WTC11 (cell line): ENCODE measurements at places on chromosomes 11 and 22.

GRCh38 chr22:35064664-35065063 lies 1.3 kb upstream of the ISX start:
- no peak for DNase-seq
- H3K4me3 ChIP-seq: no peak overlapping the region
- H3K27ac ChIP-seq: no peak overlapping the region

DNA sequence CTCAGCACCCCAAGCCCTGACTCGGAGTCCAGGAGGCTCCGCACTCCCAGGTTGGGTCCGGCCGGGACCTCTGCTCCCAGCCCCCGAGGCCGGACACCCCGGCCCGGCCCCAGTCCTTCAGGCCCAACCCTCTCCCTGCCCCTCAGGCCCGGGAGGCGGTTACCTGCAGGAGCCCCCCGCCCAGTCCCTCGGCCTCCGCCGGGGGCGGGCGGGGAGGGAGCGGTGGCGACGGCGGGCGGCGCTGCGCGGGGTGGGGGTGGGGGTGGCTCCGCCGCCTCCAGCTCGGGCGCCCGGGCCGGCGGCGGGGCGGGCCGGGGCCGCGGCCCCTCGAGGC lies 310 bp downstream of the TCF20 start:
- no peak overlapping the region for H3K27ac ChIP-seq
- peak overlapping the region; percentile 70 for H3K4me3 ChIP-seq
- DNase-seq: peak; percentile 60
- H3K36me3 ChIP-seq: peaks cover 2% of the 10 kb centered on the region; the same call in 1 of the 2 replicates
- peaks cover 16% of the 10 kb centered on the region for H3K27me3 ChIP-seq

GRCh38 chr11:134170919-134171281 lies 52.9 kb downstream of the NCAPD3 start:
- H3K4me3 ChIP-seq: no peak overlapping the region
- no peak overlapping the region for H3K27ac ChIP-seq
- peaks cover 94% of the 10 kb centered on the region for H3K36me3 ChIP-seq
- DNase-seq: no peak

GRCh38 chr11:10653261-10653660 lies 40.3 kb downstream of the IRAG1 start:
- no peaks in the 10 kb centered on the region for H3K27me3 ChIP-seq
- no peaks in the 10 kb centered on the region for H3K4me1 ChIP-seq
- H3K4me3 ChIP-seq: no peak overlapping the region
- H3K27ac ChIP-seq: no peak overlapping the region
- no peaks in the 10 kb centered on the region for H3K36me3 ChIP-seq

- H3K27ac ChIP-seq: no peak overlapping the region
- peaks cover 8% of the 10 kb centered on the region for H3K27me3 ChIP-seq
- peaks cover 35% of the 10 kb centered on the region for H3K4me1 ChIP-seq
- no peaks in the 10 kb centered on the region for H3K36me3 ChIP-seq
- no peak for DNase-seq
Measured at GRCh38 chr11:134226806-134227325, 2.4 kb downstream of the VPS26B start.

- peak overlapping the region; percentile 99 for H3K4me3 ChIP-seq
- H3K36me3 ChIP-seq: peaks cover 9% of the 10 kb centered on the region
- H3K27ac ChIP-seq: peak overlapping the region; percentile 100
- peak; percentile 61 for DNase-seq
Measured at GRCh38 chr22:40855979-40856512, 393 bp downstream of the ST13 start.

GRCh38 chr11:126139111-126140091 lies 72.0 kb downstream of the RPUSD4 start:
- H3K4me1 ChIP-seq: peaks cover 39% of the 10 kb centered on the region
- DNase-seq: no peak
- H3K4me3 ChIP-seq: peak overlapping the region; percentile 1; the same call in 1 of the 2 replicates
- peak overlapping the region; percentile 13; the same call in 1 of the 2 replicates for H3K27ac ChIP-seq
- H3K27me3 ChIP-seq: no peaks in the 10 kb centered on the region

DNA sequence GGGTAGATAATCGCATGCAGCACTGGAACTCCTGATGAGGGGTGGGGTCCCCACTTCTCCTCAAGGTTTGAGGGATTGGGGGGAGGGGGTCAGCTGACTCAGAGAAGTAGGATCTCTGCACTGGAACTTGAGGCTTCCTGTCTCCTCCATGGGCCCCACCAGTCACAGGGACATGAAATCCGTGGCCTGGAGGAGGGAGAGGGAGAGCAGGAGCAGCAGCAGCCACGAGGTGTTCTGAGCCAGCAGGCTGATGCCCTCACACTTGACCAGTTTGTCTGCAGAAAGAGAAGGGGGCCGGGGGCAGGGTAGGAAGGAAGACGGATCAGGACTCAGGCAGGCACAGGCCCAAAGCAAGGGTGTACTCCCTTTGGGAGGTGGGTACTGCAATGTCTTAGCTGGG lies 3.7 kb downstream of the THY1 start:
- peak overlapping the region; percentile 96; the same call in 1 of the 2 replicates for H3K4me3 ChIP-seq
- peak overlapping the region; percentile 97 for H3K27ac ChIP-seq
- H3K27me3 ChIP-seq: peaks cover 3% of the 10 kb centered on the region; the same call in 1 of the 2 replicates
- H3K4me1 ChIP-seq: peaks cover 66% of the 10 kb centered on the region
- H3K36me3 ChIP-seq: peaks cover 42% of the 10 kb centered on the region
- DNase-seq: no peak

- H3K27me3 ChIP-seq: no peaks in the 10 kb centered on the region
- peak overlapping the region; percentile 61; the same call in 1 of the 2 replicates for H3K27ac ChIP-seq
- H3K4me3 ChIP-seq: no peak overlapping the region
- no peaks in the 10 kb centered on the region for H3K36me3 ChIP-seq
- DNase-seq: no peak
Measured at GRCh38 chr11:101612481-101612880, 28.7 kb upstream of the TRPC6 start.

- H3K27me3 ChIP-seq: no peaks in the 10 kb centered on the region
- no peaks in the 10 kb centered on the region for H3K4me1 ChIP-seq
Measured at GRCh38 chr22:39645532-39645931, 75.0 kb downstream of the CACNA1I start.

- no peaks in the 10 kb centered on the region for H3K27me3 ChIP-seq
- H3K36me3 ChIP-seq: no peaks in the 10 kb centered on the region
- no peak overlapping the region for H3K4me3 ChIP-seq
- H3K27ac ChIP-seq: no peak overlapping the region
Measured at GRCh38 chr11:19185036-19185435, 16.7 kb downstream of the CSRP3 start.

- H3K27ac ChIP-seq: peak overlapping the region; percentile 97
- peaks cover 30% of the 10 kb centered on the region for H3K4me1 ChIP-seq
- H3K27me3 ChIP-seq: peaks cover 36% of the 10 kb centered on the region
- peak; percentile 95 for DNase-seq
- H3K4me3 ChIP-seq: peak overlapping the region; percentile 96
- H3K36me3 ChIP-seq: peaks cover 16% of the 10 kb centered on the region; the same call in 1 of the 2 replicates
Measured at GRCh38 chr22:20979243-20979809, 2.8 kb upstream of the LZTR1 start.

GRCh38 chr11:76253416-76253815 lies 47.1 kb upstream of the WNT11 start:
- no peak overlapping the region for H3K27ac ChIP-seq
- H3K36me3 ChIP-seq: no peaks in the 10 kb centered on the region
- no peaks in the 10 kb centered on the region; the same call in 1 of the 2 replicates for H3K27me3 ChIP-seq
- H3K4me3 ChIP-seq: no peak overlapping the region
- DNase-seq: no peak

GRCh38 chr11:134797411-134798089 lies 385.5 kb upstream of the B3GAT1 start:
- no peak overlapping the region for H3K27ac ChIP-seq
- DNase-seq: no peak
- H3K36me3 ChIP-seq: no peaks in the 10 kb centered on the region
- H3K4me3 ChIP-seq: no peak overlapping the region

DNA sequence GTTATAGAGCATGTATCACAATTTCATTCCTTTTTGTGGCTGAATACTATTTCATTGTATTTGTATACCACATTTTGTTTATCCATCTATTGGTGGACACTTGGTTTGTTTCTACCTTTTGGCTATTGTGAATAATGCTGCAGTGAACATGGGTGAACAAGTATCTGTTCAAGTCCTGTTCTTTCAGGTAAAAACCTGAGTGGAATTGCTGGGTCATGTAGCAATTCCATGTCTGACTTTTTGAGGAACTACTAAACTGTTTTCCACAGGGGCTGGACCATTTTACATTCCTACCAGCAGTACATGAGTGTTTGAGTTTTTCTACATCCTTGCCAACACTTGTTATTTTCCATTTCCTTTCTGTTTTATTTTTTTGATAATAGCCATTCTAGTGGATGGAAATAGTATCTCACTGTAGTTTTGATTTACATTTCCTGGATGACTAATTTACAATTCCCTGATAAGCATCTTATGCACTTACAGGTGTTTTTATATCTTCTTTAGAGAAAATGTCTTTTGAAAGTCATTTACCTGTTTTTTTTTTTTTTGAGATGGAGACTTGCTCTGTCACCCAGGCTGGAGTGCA lies 12.2 kb downstream of the CABIN1 start:
- DNase-seq: no peak
- H3K27ac ChIP-seq: no peak overlapping the region
- H3K4me3 ChIP-seq: no peak overlapping the region
- H3K27me3 ChIP-seq: no peaks in the 10 kb centered on the region
- no peaks in the 10 kb centered on the region for H3K36me3 ChIP-seq

GRCh38 chr11:129702410-129703398 lies 112.9 kb upstream of the TMEM45B start:
- DNase-seq: no peak
- no peaks in the 10 kb centered on the region; the same call in 1 of the 2 replicates for H3K27me3 ChIP-seq
- H3K4me1 ChIP-seq: no peaks in the 10 kb centered on the region
- no peak overlapping the region for H3K4me3 ChIP-seq

DNA sequence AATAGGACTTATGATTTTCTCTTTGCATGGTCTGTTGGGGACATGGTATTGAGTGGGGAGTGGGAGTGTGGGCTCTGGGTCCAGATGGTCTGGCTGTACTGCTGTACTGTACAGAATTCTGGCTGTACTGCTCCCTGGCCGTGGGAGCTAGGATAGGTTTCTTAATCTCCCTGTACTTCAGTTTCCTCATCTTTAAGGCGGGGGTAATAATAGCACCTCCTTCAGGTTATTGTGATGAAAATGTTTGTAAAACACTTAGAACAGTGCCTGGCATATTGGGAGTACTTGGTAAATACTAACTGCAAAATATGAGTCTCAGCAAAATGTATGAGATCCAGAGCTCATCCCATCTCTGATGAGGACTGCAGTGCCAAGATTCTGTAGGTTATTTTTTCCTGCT lies 198.6 kb downstream of the KIF18A start:
- no peaks in the 10 kb centered on the region for H3K4me1 ChIP-seq
- DNase-seq: no peak

DNA sequence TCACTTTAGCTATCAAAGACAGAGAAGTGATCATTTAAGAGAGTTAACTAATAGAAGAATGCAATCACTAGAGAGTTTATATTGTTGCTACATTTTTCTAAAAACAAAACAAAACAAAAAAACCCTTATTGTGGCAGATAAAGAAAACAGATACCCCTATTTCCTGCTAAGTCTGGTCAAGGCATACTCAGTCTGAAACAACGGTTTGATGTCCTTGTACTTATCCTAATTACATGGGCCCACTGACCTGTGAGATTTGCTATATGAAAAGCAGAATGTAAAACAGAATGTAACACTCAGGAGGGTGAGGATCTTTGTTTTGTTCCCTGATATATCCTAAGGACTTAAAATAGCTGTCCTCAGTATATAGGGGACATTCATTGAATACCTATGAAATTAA lies 24.6 kb downstream of the MAML2 start:
- DNase-seq: no peak
- H3K36me3 ChIP-seq: no peaks in the 10 kb centered on the region
- peaks cover 69% of the 10 kb centered on the region for H3K4me1 ChIP-seq
- no peaks in the 10 kb centered on the region for H3K27me3 ChIP-seq

GRCh38 chr11:47577460-47578041 lies 1.2 kb downstream of the KBTBD4 start:
- H3K27ac ChIP-seq: peak overlapping the region; percentile 70; the same call in 1 of the 2 replicates
- peaks cover 56% of the 10 kb centered on the region for H3K36me3 ChIP-seq
- peak overlapping the region; percentile 93 for H3K4me3 ChIP-seq
- DNase-seq: no peak

DNA sequence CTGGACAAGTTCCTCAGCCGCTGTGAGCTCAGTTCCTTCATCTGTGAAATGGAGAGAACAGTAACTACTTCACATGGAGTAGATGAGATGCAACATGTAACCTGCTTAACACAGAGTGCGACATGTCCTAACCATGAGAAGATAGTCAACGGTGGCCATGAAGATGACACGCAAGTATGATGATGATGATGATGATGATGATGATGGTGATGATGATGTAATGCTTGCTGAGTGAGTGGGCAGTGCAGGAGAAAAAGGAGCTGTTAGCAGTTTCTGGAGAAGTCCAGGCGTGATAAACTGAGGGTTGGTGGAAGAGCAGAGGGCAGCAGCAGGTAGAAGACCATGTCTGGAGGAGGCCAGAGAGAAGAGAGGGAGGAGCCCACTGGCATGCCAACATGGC lies 90.8 kb upstream of the CD82 start:
- no peak overlapping the region for H3K4me3 ChIP-seq
- H3K27ac ChIP-seq: no peak overlapping the region
- H3K36me3 ChIP-seq: no peaks in the 10 kb centered on the region
- peaks cover 11% of the 10 kb centered on the region for H3K27me3 ChIP-seq

GRCh38 chr11:63510360-63511047 lies 4.6 kb downstream of the LGALS12 start:
- no peak overlapping the region for H3K4me3 ChIP-seq
- peaks cover 6% of the 10 kb centered on the region; the same call in 1 of the 2 replicates for H3K27me3 ChIP-seq
- peak overlapping the region; percentile 36; the same call in 1 of the 2 replicates for H3K27ac ChIP-seq
- no peaks in the 10 kb centered on the region for H3K36me3 ChIP-seq

GRCh38 chr11:113481672-113482071 lies 6.5 kb upstream of the DRD2 start:
- no peak overlapping the region for H3K27ac ChIP-seq
- peaks cover 12% of the 10 kb centered on the region for H3K27me3 ChIP-seq
- no peak overlapping the region for H3K4me3 ChIP-seq
- H3K4me1 ChIP-seq: no peaks in the 10 kb centered on the region
- no peaks in the 10 kb centered on the region for H3K36me3 ChIP-seq

GRCh38 chr22:45318558-45319323 lies 9.0 kb downstream of the FAM118A start:
- peaks cover 23% of the 10 kb centered on the region for H3K4me1 ChIP-seq
- H3K36me3 ChIP-seq: peaks cover 13% of the 10 kb centered on the region
- DNase-seq: no peak
- no peaks in the 10 kb centered on the region for H3K27me3 ChIP-seq
- H3K4me3 ChIP-seq: no peak overlapping the region

DNA sequence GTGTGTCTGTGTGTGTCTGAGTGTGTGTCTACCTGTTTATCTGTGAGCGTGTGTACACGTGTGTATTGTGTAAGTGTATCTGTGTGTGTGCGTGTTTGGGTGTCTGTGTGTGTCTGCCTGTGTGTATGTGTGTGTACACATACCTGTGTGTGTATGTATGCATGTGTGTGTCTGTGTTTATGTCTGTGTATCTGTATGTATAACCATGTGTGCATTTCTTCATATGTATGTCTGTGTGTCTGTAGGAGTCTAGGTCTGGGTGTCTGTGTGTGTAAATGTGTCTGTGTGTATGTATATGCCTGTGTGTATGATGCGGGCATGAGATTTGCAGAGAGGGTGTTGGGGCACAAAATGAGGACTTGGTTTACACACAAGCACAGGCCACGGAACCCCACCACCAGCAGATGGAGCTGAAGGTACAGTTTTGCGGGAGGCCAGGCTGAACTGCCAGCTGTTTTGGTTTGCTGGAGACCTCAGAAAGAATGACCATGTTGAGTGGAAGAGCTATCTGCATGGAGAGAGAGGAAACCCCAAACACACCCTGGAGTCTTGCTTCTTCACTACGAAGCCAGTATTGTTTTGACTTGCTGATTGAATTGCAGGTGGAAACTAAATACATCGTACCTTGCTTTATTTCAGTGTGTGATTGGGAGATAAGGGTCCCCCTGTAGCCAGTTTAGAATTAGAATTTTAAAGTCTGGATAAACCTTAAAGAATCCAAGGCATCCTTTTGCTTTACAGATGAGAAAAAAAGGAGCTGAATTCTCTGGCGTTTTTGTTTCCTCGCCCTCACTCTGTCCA lies 497.2 kb downstream of the NTM start:
- no peaks in the 10 kb centered on the region for H3K27me3 ChIP-seq
- peaks cover 63% of the 10 kb centered on the region for H3K4me1 ChIP-seq
- H3K36me3 ChIP-seq: no peaks in the 10 kb centered on the region
